ENCODE measurements at places on chromosomes 6 and 20.

GRCh38 chr6:41785689-41786450 lies 1.6 kb upstream of the TOMM6 start:
- no peak for DNase-seq

GRCh38 chr6:150185732-150186117 lies 42.9 kb downstream of the PPP1R14C start:
- DNase-seq = no peak

DNA sequence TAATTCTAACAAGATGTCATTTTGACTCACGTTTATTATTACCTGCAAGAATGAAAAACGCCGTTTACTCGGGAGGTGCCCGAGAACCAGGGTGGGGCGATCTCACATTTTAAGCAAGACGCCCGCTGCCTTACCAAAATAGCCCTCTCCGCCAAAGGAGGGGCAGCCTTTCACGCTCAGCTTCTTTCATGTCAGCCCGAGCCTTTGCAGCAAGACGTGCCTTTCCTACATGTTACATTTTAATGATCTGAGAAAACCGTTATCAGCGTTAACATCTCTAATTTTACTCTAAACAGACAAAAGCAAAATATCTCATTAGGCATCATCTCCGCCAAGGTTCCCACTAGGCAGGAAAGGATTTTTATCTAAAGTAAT lies 2.0 kb downstream of the BACH2 start:
- no peak for DNase-seq

DNA sequence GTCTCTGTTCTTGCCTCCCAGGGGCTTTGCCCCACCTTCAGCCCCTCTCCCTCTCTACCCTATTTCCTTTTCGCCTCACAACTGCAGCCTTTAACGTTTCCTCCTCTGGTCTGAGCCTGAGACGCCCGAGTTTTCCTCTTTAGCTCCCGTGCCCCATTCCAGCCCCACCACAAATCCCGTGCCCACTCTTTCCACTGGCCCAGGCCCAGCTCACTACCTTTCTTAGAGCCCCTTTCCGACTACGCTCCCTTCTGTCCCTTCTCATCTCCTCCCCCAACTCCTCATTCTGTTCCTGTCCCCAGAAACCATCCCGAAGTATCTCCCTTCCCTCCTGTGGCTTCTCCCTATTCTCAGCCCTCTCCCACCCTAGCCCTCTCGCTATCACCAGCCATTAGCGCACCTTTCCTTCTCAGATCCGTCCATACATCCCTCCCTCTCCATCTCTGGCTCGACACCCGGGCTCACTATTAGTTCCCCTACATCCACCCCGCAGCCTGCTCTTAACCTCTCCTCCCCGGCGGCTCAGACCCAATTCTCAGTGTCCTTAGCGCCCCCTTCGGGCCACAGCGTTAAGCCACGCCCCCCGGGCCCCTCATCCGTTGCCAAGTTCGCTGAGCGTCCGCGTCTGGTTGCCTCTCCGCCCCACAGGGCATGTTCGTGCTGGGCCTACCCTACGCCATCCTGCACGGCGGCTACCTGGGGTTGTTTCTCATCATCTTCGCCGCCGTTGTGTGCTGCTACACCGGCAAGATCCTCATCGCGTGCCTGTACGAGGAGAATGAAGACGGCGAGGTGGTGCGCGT lies 2.7 kb downstream of the SLC32A1 start:
- DNase-seq = no peak

GRCh38 chr20:39893003-39893685 lies 795.9 kb downstream of the MAFB start:
- no peak for DNase-seq

DNA sequence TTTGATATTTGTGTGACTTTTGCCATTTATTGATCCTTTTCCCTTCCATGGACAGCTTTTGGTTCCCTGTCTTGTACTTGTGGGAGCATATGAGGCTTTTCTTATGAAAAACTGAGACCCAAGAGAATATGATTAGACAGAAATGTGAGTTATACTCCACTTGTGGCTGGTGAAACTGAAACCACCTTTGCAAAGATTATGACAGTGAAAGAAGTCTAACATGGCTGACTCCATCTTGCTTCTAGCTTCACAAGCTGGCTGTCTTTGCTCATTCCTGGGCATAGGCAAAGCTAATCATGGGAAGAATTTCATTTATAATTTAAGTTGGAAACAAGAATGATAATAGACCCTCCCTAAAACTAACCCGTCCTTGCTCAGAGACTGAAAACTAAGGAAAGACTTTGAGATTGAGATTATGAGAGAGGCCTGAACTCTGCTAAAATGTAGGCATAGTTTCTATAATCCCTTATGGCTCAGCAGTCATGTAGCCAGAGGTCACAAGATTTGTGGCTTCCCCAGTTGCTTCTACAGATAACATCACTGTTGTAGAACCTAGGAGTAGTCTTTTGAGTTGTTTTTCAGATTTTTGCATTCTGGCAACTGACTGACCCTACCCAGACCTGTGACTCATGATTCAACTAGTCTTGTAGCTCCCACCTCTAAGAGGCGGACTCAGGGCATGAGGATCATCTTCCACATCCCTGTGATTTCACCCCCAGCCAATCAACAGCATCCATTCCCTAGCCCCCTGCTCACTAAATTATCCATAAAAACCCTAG lies 50.9 kb upstream of the CD2AP start:
- no peak for DNase-seq

- DNase-seq = no peak
These were observed 577 bp upstream of the FOXF2 start for GRCh38 chr6:1388630-1389368.

DNA sequence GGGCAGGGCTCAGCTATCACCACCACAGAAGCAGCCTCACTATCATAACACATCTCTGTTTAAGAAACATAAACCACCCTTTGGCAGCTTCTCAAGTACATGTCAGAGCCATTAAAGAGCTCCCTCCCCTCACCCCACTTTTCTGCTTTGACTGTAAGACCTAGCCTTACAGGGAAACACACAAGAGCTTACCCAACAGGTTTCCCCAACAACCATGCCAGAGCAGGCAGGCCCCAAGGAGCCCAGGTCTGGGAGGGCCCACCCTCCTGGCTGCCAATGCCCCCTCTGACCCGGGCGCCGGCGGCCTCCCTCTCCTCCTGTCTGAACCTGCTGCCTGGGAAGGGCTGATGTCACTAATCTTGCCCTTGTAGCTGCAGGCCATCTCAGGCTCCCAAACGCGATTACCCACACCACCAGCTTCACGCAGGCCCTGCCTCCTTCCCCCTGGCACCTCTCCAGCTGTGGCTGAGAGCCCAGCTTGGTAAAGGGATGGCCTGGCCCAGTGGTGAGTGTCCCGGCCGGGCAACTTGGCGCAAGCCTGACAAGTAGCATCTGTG lies 402.0 kb downstream of the MAFB start:
- DNase-seq = no peak

DNA sequence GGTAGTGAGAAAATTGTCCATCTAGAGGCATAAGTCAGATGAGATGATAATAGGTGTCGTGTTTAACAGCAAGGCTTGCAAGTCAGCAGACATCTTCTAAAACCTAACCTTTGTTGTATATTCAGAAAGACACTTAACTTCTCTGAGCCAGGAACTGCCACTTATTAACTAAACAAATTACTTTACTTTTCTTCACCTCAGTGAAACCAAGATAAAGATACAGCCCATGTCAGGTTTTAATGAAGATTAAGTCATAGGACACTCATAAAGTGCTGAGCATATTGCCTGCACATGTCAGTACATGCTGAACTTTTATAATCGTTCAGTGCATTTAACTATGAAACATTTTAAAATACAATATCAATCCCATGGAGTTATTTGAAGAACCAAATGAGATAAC lies 286.8 kb downstream of the NKAIN2 start:
- no peak for DNase-seq

GRCh38 chr6:111806165-111806547 lies 67.1 kb downstream of the FYN start:
- no peak for DNase-seq

DNA sequence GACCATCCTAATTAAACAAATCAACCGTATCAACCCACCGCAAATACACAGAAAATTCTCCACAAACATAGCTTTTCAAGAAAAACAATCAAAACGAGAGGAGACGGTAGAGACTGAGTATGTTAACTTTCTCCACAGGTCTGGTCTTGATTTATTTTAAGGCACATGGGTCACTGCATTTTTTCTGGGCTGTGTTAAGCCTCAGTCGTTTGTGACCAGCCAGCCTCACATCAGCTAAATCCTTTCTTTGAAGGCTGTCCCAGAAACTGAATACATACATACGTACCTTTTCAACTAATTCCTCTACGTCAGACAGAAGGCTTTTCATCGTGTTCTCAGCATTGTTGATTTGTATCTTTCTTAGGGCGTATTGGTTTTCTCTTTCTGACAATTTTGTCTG lies 69.4 kb downstream of the LAMA4 start:
- DNase-seq = no peak

DNA sequence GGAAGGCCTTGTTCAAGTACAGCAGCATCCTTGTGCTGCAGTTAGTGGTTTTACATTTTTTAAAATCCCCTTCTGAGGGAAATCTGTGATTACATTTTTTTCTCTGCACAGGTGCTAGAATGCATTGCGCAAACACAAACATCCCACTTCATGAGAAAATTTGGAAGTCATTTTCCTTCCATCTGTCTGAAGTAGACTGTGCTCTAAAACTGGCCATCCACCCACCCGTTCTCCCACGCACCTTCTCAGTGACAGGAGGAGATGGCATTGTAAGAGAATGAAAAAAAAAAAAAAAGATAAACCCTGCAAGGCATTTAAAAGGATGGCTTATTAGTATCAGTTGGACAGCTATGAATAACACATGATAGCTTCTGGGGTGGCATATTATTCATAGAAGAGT lies 65.0 kb downstream of the SOBP start:
- no peak for DNase-seq

DNA sequence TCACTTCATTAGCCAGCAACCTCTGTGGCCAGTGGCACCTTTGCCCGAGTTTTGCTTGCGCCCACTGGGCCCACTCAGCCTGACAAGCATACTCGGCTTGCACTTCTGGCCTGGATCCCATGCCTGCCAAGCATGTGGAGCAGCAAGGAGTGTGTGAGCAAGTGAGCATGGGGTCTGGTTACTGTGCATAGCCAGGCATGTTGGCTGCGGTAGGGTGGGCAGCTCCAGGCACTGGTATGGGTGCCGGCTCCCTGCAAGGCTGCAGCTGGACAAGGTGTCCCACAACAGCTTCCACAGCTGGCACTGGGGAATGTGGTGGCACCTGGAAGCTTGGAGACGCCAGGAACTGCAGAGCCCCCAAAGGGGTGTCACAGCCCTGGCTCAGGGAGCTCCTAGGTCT lies 510.0 kb downstream of the ADGRB3 start:
- DNase-seq = no peak

- no peak for DNase-seq
These were observed 10.3 kb downstream of the LCA5 start for GRCh38 chr6:79526897-79527296.

GRCh38 chr6:141321493-141322347 lies 811.0 kb upstream of the GJE1 start:
- no peak for DNase-seq

- DNase-seq = no peak
These were observed 15.0 kb upstream of the ABHD16B start for GRCh38 chr20:63846128-63846771.

- DNase-seq = no peak
These were observed 476.4 kb downstream of the KIF16B start for GRCh38 chr20:16096756-16097326.

DNA sequence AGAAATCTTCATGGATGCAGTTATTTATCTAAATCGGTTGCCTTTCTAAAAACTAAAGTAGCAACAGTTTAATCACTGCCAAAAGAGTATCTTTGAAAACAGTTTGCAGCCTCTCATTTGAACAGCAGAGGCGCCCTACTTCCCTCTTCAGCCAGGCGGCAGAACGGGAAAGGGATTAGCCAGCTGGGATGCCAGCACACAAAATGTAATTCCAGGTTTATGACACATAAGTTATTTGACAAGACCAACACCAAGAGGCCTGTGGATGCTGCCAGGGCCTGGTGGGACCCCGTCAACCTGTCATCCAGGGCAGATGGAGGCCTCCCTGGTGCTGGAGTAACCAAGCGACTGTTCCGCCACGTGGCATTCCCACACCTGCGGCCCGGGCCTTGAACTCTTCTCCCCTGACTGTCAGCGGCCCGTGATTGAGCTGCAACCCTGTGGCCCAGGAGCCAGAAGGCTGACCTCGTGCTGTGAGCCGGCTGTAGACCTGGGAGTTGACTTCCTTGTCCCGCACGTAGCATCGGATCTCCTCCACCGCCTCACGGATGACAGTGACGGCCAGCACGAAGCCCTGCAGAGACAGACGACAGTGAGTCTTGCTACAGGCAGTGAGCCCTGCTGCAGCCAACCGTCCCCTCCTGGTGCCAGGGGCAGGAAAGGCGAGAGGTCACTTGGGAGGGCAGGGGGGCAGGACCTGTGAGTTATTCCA lies 55.5 kb downstream of the ATP9A start:
- DNase-seq = no peak

- DNase-seq = no peak
These were observed 119.5 kb downstream of the FOXC1 start for GRCh38 chr6:1729133-1729749.

GRCh38 chr6:109740787-109741186 lies 49.7 kb downstream of the FIG4 start:
- DNase-seq = no peak

DNA sequence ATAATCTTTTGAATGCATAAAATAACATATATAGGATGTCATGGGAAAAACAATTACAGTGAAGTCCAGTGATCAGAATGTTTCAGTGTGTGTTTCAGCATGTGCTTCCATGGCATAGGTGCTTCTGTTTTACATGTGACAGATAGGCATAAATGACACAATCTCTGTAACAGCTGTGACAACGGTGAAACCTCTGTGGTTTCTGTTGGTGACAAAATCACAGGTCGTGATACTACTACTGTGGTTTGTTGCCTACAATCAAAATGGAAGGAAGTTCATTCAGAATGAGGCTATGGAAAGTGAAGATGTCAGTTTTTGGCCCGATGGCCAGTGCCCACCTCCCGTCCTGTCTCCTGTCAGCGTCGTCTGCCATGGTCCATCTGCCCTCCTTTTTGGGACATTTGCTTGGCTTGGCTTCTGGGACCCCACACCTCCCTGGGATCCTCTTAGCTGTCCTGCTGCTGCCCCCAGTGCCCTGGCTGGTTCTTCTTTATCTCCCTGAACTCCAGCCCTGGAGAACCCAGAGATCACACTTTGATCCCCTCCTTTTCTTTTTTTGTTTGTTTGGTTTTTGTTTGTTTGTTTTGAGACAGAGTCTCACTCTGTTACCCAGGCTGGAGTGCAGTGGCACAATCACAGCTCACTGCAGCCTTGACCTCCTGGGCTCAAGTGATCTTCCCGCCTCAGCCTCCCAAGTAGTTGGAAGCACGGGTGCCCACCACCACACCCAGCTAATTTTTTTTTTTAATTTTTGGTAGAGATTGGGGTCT lies 79.3 kb upstream of the NAA20 start:
- DNase-seq = no peak

GRCh38 chr6:90087106-90087833 lies 193.0 kb downstream of the GJA10 start:
- no peak for DNase-seq

All from NCI-H526 treated with DMSO at 0.1 percent for 48 hours (cell line).